ENCODE measurements at places on chromosomes 12 and 14. TPM values are rescaled to one million over a fixed set of nuclear protein-coding genes. Genes with fewer than 3 reads are reported as not detected.

DNA sequence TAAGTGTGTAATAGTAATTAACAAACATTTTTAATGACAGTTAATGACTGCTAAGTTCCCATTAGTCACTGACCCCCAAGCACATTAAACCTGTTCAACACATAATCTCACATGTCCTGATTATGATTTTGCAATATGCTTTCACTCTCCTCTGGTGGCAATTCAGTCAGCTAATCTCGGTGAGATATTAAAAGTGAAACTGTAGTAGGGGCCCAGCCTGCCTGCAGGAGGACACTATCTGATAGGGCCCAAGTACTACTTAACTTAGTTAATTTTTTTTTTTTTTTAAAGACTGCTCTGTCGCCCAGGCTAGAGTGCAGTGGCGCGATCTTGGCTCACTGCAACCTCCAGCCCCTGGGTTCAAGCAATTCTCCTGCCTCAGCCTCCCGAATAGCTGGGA lies 48.8 kb downstream of the CIT start:
- no peak for DNase-seq

GRCh38 chr14:106185837-106186233 lies 659.5 kb downstream of the TMEM121 start:
- DNase-seq, result no peak

Gene SLC38A4
- 0.33 TPM for total RNA-seq

DNA sequence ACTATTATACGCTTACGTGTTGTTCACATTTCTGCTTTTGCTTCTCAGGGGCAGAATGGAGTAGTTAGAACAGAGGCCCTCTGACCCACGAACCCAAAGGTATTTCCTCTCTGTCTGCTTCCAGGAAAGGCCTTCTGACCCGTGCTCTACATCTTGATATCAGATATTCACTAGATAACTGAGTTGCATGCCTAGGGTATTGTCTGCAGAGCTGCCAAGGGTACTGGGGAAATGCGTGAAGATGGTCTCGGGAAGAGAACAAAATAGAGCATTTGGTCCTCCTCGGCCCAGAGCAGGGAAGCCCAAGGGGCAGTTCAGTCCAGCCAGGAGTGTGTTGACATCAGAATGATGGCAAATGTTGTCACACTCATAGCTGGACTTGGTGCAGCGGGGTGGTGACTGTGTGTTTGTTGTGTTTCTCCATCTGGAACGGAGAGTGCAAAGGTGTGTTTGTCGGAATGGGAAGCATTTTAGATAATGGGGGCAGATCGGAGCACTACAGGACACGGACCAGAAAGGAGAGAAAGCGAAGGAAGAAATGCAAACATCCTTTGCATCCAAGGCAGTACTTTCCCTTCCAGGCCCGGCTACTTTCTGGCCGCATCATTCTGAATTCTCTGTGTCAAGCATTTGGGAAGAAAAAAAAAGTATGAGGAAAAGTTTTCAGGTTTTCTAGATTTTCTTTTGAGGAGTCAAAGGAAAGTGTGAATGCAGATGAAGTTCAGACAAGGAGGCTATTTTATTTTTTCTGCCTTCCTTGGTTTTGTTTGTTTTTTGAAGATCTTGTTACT lies 8.1 kb downstream of the GLT1D1 start:
- no peak for DNase-seq

Gene ANKS1B
- 16.6 TPM for total RNA-seq

Gene STXBP6
- total RNA-seq, result 8.3 TPM

Gene C14orf180
- total RNA-seq, result 32.3 TPM

DNA sequence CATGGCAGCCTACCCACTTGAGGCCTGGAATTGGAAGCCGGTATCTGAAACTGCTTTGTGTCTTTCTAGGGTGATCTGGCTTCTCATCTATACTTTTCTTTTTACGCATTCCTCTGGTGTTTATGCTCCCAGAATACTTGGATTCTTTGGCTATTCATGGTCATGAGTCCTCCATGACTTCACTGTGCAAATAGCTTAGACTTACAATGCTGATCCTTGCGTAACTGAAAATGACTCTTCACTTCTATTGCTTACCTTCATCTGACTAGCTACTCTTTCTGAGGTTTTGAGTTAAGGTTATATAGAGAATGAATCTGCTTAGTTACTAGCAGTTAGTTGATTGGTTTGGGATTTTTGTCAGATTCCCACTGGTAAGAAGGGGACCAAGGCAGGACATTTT lies 121.7 kb upstream of the NOVA1 start:
- no peak for DNase-seq

All from breast epithelium (tissue), 4 donors.